ENCODE measurements at places on chromosomes 2 and 18.

DNA sequence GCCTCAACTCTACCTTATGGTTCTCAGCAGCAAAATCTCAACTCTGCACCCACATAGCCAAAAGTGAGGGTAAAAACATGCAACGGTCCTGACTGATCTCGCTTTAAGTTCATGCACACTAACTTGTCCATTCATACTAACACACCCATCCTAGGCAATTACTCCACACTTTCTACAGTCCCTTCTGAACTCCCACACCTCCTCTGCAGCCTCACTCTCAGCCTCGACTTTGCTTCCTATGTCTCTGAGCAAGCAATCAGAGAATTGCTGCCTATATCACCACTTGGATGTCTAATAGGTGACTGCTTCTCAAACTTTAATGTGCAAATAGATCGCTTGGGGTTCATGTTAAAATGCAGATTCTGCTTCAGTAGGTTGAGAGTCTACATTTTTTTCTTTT lies 7.8 kb upstream of the TMBIM1 start:
- DNase-seq = no peak

DNA sequence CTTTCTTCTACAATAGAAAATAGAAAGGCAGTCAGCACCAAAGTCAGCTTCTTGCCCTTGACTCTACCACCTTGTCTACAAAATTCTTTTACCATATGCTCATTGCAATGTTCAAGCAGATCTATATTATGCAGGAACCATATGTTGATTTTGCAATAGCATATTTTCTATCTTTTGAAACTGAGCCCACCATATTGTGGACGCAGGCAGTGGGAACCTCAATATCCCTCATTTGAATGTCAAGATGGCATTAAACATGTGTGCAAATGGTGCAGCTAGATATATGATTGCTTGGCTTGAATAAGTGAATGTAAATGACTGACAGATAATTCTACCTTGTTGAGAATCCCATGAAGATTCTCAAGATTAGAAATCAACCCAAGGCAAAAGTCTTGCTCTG lies 412.7 kb upstream of the FSHR start:
- no peak for DNase-seq

- no peak for DNase-seq
Measured at GRCh38 chr2:173991856-173992588, 26.8 kb upstream of the SP3 start.

DNA sequence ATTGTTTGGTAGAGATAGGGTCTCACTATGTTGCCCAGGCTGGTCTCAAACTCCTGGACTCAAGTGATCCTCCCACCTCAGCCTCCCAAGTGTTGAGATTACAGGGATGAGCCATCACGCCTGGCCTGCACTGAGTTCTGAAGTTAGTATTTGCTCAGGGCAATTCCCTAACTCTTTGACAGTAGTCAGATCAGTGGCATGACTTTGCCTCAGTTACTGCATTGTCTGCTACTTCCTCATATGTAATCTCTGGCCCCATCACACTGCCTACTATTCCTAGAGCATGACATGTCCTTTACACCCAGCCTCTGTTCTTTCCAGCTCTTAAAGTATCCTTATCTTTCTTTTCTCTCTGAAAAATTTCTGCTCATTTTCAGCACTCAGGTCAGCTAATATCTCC lies 193.5 kb downstream of the LDLRAD4 start:
- no peak for DNase-seq

GRCh38 chr2:176127774-176128072 lies 1.8 kb upstream of the HOXD8 start:
- DNase-seq = no peak

DNA sequence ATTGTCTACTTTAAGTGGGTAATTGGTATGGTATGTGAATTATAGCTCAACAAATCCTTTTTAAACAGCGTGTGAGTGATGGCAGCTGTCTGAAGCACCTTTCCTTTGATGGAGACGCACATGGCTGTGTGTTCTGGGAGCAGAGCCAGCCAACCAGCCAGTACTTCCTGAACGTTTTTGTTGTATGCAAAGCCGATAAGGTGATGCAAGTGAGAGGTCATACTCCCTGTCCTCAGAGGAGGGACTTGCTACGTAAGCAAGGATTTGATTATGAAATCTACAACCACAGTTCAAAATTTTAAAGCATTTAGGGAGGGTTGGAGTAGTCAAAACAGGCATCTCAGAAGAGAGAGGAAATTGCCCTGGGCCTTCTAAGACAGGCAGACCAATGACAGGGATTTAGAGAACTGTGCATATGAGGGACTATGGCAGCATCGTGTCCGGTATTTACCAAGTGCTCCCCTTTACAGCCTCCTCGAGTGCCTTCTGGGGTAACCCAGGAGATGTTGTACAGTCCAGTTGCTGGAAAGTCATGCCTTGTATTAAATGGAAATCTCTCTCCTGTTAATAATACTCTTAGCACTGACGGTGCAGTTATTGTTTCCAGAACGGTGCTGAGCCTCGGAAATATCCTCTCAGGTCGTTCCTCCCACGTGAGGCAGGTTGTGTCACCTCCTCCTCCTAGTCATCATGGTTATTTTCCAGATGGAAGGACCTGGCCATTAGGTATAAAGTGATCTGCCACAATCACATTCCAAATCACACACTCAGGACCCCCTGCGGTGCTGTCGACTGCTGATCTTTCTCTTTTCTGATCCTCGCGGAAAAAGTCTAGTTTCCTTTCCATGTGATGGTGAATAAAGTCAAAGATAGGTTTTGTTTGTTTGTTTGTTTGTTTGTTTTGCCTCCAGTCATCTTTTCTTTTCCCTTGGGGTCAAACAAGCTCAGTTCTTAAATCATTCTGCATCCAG lies 28.4 kb downstream of the ARHGEF4 start:
- DNase-seq = no peak

DNA sequence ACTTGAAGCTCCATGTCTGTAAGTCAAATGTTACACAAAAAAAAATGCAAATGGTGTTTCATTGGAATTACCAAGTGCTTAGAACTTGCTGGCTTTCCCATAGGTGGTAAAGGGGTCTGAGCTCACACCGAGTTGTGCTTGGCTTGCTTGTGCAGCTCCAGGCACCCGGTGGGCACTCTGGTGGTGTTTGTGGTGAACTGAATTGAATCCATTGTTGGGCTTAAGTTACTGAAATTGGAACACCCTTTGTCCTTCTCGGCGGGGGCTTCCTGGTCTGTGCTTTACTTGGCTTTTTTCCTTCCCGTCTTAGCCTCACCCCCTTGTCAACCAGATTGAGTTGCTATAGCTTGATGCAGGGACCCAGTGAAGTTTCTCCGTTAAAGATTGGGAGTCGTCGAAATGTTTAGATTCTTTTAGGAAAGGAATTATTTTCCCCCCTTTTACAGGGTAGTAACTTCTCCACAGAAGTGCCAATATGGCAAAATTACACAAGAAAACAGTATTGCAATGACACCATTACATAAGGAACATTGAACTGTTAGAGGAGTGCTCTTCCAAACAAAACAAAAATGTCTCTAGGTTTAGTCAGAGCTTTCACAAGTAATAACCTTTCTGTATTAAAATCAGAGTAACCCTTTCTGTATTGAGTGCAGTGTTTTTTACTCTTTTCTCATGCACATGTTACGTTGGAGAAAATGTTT lies 97.9 kb upstream of the IL1R2 start:
- no peak for DNase-seq

DNA sequence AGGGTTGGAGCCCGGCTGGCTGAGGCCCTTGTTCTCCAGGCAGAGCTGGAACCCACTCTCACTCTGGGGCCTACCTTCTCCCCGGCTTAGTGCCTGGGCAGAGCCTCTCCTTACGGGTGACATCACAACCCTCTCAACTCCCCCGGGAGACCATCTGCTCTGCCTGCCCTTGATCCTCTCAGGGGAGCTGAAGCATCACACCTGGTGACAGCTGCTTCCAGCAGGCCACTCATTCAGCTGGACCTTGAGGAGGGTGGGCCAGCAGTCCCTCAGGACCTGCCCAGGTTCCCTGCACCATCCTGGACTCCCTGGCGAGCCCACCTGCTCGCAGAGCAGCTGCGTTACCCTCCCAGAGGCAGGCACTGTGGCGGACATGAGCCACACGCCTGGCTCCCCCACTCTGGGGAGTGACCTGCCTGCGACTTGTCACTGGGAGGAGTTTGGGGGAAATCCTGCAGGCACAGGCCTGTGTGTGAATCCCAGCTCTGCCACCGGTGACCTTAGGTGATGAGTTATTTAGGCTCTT lies 13.1 kb downstream of the HS6ST1 start:
- DNase-seq = no peak

GRCh38 chr2:158546412-158547144 lies 89.8 kb downstream of the PKP4 start:
- no peak for DNase-seq

DNA sequence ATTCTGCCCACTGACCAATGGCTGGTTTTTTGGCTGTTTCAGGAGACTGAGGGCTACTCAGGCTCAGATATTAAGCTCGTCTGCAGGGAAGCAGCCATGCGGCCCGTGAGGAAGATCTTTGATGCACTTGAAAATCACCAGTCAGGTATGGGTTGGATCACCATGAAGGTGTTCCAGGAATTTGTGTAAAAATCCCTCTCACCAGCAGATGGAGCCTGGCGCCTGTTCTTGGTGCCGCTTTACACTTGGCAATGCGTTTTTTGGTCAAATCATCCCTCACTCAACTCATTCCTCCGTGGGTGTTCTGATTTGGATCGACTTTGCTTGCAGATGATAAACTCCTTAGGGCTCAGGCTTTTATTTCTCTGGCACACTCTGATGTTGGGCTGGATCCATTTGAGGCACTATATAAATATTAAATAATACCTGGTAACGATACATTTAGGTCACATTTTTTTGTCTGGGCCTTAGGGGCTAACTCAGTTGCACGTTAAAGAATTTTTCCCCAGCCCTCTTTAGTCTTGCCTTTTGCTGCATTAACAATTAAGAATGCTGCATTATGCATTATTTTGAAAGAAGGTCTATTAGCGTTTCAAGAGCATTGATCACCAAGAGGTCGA lies 50.0 kb downstream of the HDHD2 start:
- no peak for DNase-seq

- no peak for DNase-seq
Measured at GRCh38 chr2:176130957-176131847, 1.7 kb downstream of the HOXD8 start.

GRCh38 chr2:239944694-239945551 lies 80.2 kb downstream of the NDUFA10 start:
- no peak for DNase-seq

DNA sequence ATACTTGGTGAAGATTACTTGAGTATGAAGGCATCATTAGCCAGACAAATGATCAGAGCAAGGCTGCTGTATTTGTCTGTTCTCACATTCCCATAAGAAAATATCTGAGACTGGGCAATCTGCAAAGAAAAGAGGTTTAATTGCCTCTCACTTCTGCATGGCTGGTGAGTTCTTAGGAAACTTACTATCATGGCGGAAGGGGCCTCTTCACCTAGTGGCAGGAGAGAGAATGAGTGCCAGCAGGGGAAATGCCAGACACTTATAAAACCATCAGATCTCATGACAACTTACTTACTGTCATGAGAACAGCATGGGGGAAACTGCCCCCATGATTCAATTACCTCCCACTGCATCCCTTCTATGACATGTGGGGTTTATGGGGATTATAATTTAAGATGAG lies 452.3 kb downstream of the GALR1 start:
- DNase-seq = no peak

DNA sequence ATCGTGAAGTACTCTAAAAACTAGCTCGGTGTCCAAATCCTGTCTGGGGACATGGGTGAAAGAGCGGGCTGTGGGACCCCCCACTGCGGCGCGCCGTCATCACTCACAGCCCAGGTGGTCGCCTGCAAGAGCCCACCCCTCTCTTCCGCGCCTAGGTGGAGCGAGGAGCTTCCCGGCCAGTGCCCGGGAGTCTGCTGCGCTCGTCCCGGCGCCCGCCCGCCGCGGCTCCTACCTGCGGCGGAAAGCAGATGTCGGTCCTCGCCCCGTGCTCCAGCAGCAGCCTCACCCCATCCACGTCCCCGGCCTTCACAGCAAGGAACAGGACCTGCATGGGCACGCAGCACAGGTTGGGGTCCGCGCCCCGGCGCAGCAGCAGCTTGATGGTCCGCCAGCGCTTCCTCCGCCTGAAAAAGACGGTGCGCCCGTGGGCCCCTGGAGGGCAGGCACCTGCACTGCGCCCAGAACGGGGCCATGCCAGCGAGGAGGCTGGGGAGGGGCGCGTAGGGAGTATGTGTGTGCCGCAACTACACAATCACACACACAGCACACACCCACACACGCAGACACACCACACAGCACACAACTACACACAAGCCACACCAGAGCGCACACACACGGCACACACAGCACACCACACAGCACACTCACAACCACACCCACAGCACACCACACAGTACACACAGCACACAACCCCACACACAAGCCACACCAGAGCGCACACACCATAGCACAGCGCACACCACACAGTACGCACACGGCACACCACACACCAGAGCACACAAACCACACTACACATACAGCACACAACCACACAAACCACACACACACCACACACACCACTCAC lies 37.4 kb downstream of the ANKMY1 start:
- no peak for DNase-seq

- DNase-seq = no peak
Measured at GRCh38 chr2:132860220-132860619, 190.2 kb upstream of the LYPD1 start.

GRCh38 chr2:20448246-20448976 lies 1.5 kb downstream of the RHOB start:
- DNase-seq = no peak

DNA sequence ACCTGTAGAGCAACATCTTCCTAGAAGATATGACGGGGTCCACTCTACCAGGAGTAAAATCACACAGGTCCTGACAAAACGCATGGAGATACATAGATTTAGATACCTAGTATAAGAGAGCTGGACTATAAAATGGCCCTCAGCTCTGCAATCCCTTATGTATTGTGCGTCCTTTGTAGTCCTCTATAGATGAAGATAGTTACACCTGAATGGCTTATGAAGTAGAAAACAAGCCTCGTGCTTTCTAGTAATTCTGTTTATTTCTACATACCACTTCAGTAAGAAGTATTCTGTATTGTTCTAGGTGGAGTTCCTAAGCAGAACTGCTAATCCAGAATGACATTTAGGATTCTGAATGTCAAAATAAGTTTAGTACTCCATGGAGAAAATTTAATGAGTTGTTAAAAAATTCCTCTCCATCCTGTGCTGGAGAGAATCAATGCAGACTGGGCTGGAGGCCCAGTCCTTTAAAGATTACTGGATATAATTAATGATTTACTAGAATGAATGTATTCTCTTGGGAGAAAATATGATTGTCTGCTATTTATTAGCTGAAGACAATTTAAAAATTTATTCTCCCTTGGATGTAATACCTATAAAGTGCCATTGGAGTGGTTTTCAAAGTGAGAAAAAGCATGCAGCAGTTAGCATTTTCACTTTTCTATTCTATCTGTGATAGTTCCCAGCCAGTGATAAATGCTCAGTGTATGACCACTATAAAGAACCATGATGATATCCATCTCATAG lies 147.3 kb upstream of the UNC80 start:
- DNase-seq = no peak
